ENCODE measurements at places on chromosomes 12 and 14. TPM values are rescaled to one million over a fixed set of nuclear protein-coding genes. Genes with fewer than 3 reads are reported as not detected.

DNA sequence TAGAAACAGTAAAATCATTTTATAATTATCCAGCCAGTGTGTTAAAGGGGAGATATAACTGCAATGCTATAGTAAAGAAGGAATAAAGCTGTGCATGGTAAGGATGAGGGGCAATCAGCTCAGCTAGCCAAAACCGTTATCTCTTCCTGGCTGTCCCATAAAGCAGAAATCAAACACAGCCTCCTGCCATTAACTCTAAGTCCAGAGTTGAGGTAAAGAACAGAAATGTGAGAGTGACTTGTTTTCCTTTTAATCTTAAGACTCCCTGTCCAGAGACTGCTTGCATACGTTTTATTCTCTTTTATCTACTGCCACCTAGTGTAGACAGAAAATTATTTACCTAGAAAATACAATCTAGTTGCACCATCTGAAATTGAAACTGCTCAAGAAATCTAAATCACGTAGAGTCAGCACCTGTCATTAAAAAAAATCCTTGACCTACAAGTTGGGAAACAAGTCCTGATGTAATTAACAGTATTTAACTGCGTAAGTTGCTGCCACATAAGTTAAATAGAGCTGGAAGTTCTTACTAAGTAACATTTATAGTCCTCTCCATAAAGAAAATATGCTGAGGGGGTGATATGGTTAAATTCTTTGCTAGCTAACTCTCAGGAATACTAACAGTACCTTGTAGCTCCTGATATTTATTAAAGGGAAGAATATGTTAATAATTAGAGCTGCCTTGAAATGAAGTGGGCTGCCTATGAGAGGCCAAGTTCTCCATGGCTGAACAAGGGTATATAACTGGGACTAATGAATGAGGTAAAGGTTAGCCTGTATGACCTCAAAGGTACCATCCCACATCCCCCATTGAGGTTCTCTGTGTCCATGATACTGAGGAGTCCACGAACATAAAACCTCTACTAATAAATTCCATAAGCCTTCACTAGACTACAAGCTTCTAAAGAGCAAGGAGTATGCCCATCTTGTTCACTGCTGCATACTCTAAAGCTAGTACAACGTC, 62.7 kb downstream of the GALNT4 start:
- peak; percentile 15 for DNase-seq

- DNase-seq: no peak
Measured at GRCh38 chr14:77355811-77356210, 21.1 kb downstream of the TMED8 start.

DNA sequence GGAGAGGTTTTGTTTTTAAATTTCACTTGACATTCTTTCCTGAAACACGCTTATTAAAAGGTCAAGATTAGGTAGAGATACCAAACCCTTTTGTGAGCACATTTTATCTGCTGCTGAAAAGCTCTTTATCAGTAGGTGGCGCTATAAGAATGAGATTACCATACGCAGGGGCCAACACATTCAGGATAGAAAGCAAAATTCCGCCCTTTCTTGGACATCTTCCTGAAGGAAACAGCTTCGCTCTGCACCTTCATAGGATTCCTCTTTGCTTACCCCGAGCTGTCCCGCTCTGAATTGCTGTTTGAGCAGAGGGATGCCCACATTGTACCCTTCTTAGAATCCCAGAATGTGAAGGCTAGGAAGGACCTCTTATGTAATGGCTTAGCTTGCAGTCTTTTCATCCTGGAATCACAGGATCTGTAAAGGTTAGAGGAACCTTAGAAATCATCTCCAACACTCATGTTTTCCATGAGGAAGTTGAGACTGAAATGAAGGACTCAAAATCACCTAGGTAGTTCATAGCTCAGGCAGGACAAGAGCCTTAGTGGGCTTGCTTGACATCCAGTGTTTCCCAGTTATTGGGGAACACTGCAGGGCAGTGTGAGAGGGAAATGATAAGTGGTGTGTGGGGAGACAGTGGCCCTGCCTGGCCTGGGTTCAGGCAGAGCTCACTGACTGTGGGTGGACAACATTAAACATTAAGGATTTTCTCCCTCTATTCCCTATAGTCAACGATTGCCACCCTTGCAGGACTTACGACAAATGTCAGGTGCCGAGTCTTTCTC, 38.7 kb upstream of the CRY1 start:
- DNase-seq: peak; percentile 67

DNA sequence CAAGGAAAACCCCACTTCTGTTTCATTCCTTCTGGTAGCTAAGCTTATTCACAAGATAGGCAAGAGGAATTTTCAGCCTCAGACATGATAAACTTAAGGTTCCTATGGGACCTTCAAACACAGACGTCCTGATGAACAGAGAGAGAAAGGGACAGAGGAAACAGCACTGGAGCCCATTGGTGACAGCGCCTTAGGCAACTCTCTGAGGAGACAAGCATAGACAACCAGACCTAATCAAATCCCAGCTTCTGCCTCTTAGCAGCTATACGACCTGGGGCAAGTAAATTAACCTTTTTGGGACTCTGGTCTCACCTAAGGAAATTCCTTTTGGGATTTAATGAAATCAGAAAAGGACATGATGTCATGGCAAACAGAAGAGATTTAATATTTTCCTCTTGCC, 33.3 kb downstream of the TMCC3 start:
- no peak for DNase-seq

GRCh38 chr12:71896205-71896882, 42.3 kb upstream of the TPH2 start:
- DNase-seq: no peak

DNA sequence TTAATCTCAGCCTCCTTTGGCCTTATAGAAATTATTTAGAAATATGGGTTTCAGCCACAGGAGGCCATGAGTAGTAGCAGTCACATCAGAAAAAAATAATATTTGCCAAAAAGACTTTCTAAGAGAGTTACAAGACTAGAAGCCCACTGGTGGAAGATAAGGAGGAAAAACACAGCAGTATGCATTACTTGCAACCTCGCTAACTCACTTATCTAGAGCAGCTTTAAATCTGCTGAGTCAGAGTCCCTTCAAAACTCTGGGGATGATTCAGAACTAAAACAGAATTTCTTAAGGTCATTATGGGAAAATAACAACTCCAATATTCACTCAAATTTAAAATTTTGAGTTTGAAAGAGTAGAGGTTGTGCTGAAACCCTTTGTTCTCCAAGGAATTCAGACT, 6.2 kb downstream of the OR4K17 start:
- DNase-seq: peak; percentile 50

- DNase-seq: peak; percentile 71
Measured at GRCh38 chr14:100155049-100155621, 4.3 kb downstream of the DEGS2 start.

- no peak for DNase-seq
Measured at GRCh38 chr12:106089935-106090334, 48.8 kb downstream of the NUAK1 start.

GRCh38 chr12:123444092-123445026, 7.9 kb upstream of the RILPL2 start:
- DNase-seq: no peak

The SCFD1 gene
- 54.6 TPM for total RNA-seq

The CCDC88C gene
- total RNA-seq: 16.8 TPM

The PYGL gene
- total RNA-seq: 10.8 TPM

The OR6C2 gene
- total RNA-seq: not detected

The STAC3 gene
- 3.5 TPM for total RNA-seq

All from K562 (cell line).